KG1 (cell line): ENCODE measurements at places on chromosomes 3 and 15.

DNA sequence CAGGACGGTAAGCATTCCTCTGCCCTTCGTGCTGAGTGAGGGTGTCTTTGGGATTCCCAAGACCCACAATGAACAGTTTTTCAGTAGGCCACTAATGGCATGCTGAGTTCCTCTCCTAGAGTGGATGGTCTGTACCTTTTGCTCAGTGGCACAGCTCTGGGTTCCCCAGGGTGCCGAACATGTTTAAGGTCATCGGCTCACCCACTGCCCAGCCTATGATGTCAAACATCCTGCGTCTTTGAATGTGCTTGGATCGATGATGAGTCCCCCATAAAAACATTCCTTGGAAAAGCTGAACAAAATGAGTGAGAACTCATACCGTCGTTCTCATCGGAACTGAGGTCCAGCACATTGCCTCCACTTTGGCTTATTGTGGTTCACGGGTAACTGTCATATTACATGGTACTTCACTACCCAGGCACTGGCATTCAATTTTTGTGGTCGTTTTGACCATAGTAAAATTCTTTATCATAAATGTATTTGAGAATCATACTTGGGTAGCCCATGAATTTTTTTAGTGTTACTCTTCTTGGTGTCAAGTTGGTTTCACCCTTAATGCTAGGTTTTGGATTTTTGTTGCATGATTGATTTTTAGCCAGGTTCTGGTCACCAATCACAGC lies 118.2 kb downstream of the SNRPN start:
- no peak for DNase-seq

DNA sequence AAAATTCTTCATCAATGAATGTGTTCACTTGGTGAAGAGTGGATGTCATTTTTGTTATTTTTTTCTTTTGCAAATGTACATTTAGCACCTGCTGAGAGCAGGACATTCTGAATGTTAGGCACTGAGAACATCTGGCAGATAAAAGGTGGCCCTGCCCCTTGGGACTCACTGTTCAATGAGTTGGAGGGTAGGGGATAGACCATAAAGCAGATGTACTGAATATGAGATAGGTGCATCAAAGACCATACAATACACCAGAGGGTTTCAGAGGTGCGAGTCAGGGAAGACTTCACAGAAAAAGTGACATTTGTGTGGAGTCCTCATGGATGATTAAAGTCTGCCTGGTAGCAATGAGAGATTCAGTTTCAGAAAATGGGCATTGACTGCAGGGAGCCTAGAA lies 34.2 kb downstream of the EEFSEC start:
- no peak for DNase-seq

DNA sequence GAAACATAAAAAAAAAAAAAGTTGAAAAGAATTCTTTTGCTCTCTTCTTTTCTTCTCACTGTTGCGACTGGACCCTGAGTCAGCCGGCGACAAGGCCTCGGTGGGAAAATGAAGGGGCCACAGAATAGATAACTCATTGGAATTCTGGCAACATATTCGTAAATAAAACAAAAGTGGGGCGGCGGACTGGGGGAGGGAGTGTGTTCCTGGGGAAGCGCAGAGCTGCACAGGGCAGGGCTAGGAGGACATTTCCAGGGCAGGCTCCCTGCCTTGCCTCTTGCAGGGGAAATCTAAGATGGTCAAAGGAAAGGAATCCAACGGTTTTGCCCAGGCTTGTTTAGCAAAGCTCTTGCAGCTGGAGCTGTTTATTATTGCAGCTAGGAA lies 1042.8 kb upstream of the NR2F2 start:
- DNase-seq = no peak

DNA sequence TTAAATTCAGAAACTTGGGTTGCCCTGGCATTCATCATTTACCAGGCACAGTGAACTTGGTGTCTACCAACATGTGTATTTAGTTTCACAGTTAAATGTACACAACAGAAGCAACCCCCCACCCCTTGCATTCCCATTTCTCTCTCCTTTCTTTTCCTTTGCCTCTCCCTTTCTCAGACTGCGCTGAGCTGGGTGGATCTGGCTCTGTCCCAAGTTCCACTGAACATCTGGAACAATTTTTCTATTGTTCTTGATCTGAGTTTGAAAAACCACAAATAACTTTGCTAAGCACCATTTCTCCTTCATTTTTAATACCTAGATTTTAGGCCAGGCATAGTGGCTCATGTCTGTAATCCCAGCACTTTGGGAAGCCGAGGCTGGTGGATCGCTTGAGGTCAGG lies 242.2 kb downstream of the ABHD5 start:
- no peak for DNase-seq

- DNase-seq = no peak
These were observed 104.6 kb upstream of the KLF13 start for GRCh38 chr15:31221936-31222515.

DNA sequence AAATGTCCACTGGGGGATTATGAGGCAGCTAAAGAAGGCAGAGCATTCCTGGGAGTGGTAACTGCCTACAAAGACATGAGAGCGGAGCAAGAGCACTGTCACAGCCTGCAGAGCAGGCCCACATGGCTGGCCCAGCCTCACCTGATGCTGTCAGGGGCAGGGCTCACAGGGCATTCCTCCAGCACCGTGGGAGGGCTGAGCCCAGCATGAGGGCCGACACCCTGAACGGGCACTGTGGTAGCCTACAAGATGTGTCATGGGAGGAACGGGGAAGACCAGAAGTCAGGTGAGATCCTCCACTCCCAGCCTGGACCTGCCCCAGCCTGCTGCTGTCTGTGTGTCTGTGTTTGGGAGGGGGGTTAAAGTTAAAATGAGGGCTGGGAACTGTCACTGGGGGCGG lies 30.1 kb downstream of the CCDC12 start:
- DNase-seq = no peak

DNA sequence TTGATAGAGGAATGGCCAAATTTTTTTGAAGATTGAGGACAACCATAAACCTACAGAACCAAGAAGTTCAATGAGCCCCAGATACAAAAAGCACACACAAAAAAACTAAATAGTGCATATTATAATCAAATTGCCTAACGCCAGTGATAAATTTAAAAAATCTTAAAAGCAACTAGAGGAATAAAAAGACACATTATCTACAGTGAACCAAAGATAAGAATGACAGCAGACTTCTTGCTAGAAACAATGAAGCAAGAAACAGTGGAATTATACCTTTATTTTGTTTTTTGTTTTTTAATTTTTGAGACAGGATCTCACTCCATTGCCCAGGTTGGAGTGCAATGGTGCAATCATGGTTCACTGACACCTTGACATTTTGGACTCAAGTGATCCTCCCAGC lies 9.9 kb upstream of the SAMD7 start:
- no peak for DNase-seq

- no peak for DNase-seq
These were observed 2.1 kb downstream of the FAN1 start for GRCh38 chr15:30905821-30906220.

DNA sequence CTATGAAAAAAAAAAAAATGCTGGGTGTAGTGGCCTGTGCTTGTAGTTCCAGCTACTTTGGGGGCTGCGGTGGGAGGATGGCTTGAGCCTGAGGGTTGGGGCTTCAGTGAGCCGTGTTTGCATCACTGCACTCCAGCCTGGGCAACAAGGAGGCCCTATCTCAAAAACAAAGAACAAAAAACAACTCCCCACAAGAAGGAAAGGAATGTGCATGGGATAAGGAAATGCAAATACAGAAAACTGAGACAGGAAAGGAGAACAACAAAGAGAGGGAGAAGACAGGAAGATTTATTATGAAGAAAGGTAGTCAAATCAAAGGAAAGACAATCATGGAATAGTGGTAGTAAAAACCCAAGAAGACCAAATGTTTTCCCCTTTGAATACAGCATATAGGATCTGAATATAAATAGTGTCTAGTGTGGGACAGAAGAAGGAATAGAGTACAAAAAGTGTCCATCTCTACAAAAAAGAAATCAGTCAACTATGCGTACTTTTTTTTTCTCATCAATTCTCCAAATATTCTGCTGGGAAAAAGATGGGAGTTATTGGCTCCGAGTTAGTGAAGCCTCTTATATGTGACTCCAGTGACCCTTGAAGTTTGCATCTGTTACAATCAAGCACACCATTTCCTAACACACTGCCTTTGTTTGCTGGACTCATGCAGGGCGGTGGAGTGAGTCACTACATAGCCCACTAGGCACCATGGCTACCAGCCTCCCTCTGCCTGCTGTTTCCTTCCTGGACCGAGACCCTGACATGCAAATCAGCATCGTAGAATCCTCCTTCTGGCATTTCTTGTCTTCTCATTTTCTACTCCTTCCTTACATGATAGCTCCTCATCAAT lies 101.2 kb upstream of the PTX3 start:
- DNase-seq = no peak

GRCh38 chr3:15585111-15585845 lies 16.1 kb downstream of the HACL1 start:
- DNase-seq = no peak

DNA sequence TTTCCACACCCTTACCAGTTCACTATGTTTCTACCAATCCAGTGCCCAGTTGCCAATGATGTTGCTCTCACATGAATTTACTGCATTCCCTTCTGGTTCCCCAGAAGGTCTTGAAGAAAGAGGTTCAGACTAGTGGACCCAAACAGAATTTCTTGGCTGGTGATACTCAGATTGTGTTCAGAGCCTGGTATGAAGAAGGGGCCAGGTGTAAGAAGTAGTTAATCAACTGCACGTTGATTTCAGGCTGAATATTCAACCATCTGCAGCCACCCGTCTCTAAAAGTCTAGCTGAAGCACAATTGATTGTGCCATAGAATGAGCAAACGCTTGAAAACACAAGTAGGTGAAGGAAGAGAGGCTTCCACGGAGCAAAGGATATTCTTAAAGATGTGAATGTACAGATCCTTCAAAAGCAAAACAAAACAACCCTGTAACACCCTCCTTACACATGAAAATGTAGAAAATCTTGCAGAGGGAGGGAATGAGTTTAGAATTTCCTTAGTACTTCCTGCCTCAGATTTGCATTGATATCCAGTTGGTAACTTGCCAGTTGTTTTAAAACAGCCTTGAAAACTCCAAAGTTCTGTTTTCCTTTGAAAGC lies 4.7 kb downstream of the RBMS3 start:
- DNase-seq = no peak

DNA sequence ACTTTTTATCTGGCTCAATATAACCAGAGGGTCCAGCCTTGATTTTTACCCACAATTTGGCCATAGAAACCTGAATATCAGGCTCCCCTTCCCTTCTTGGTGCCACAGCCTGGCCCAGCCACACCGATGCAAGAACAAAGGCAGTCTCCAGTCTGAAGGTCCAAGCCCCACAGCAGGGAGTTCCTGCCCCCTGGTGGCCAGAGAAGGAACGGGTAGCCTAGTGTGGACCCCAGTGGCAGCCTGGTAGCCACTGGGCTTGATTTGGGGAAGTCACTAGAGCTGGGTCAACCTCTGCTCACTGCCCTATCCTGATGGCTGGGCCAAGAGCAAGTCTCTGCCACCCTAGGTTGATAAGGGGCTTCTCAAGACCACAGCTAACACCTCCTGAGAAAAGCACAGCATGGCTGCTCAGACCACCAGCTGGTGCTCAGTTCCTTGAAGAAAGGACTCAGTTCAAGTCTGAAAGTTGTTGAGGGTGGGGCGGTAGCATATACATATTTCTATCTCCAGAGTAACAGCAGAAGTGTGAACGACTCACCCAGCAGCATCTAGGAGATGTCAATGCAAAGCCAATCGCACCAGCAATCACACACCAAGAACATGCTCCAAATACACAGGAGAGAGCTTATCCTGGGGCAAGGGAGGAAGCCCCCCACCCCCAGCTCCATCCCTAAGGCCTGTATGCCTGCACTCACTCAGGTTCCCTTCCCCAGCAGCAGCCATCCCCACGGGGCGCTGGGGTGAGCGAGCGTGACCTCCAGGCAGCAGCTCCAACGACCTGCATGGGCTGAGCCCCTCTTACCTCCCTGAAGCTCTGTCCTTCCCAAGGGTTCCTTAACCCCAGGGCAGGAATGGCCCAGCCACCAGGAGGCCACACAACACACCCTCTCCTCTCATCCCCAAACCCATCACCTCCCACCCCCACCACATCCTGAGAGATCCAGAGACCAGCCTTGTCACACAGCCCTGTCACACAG lies 7.6 kb downstream of the PFKFB4 start:
- DNase-seq = peak; percentile 64

DNA sequence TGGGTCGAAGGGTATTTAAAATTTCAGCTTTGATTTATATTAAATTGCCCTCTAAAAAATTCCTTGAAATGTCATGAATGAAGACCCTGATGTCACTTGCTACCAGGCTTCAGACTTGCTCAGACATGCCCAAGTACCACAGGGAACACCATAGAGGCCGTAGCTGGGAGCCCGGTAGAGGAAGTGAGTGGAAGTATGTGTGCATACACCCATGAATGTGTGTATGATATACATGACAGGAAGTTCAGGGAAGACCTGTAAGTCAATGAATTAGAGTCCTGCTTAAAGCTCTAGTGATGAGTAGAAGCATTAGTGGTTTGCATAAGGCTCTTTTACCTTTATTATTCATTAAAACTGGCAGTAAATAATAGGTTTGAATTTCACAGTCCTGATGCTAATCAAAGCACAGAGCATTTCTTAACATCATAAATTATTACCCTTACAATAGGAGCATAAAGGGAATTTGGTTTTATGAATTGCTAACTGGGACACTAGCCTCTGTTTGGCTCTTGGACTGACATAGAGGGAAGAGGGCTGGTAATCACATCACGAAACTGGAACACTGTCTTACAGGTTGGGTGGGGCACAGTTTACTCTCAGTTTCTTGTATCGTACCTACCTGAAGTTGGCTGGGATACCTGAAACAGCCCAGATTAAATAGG lies 144.4 kb downstream of the CHST2 start:
- DNase-seq = no peak

- DNase-seq = no peak
These were observed 112.9 kb downstream of the OXNAD1 start for GRCh38 chr3:16377847-16378302.

GRCh38 chr3:7798276-7798675 lies 703.3 kb upstream of the LMCD1 start:
- DNase-seq = no peak

- DNase-seq = no peak
These were observed 10.5 kb upstream of the BLM start for GRCh38 chr15:90706394-90707327.

- DNase-seq = no peak
These were observed 1.7 kb downstream of the RAB11A start for GRCh38 chr15:65870889-65871533.
